ENCODE measurements at places on chromosomes 5 and 9. TPM values are rescaled to one million over a fixed set of nuclear protein-coding genes. Genes with fewer than 3 reads are reported as not detected.

Gene EPB41L4B
- total RNA-seq, result 8.1 TPM

Gene ORM2
- total RNA-seq, result 0.59 TPM

DNA sequence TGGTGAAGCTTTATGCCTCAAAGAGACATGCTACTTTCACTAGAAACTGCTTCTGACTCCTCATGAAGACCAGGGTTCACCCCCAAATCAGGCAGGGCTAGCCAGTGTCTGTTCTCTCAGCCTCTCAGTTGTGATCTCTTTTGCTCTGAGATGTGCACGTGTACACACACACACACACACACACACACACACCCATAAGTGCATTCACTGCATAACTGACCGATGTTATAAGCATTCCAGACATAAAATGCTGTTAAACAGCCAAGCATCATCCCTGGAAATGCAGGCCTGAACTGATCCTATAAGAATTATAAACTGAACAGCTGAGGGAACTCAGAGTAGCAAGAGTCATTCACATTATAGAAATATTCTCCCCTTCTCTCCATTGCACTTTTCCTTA lies 85.0 kb downstream of the FSTL4 start:
- H3K4me1 ChIP-seq, result no peaks in the 10 kb centered on the region
- no peak overlapping the region for H3K27ac ChIP-seq
- DNase-seq, result no peak
- no peaks in the 10 kb centered on the region for H3K36me3 ChIP-seq
- peaks cover 3% of the 10 kb centered on the region for H3K27me3 ChIP-seq

DNA sequence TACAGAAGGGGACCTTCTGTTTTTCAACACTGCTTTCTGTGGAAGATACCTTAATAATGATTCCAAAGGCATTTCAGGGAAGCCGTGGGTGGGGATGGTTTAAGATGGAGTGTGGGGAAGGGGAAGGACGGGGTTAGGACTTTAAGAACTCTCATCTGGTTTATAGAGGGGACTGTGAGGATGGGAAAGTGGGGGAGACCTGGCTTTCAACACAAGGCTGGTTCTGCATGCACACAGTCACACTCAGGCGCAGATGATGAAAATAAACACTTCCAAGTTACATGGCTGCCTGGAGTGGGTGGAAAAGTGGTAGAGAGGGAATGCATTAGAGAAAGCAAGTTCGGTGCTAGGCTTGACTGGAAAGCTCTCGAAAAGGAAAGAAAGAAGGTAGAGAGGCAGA lies 4.9 kb downstream of the MSANTD3 start:
- H3K4me3 ChIP-seq, result no peak overlapping the region
- H3K4me1 ChIP-seq, result peaks cover 25% of the 10 kb centered on the region
- no peaks in the 10 kb centered on the region for H3K36me3 ChIP-seq
- DNase-seq, result no peak
- no peaks in the 10 kb centered on the region for H3K27me3 ChIP-seq
- H3K27ac ChIP-seq, result no peak overlapping the region

GRCh38 chr5:169970911-169971765 lies 9.2 kb downstream of the INSYN2B start:
- no peaks in the 10 kb centered on the region for H3K36me3 ChIP-seq
- peaks cover 65% of the 10 kb centered on the region for H3K27me3 ChIP-seq
- H3K4me1 ChIP-seq, result no peaks in the 10 kb centered on the region
- H3K4me3 ChIP-seq, result no peak overlapping the region

- DNase-seq, result no peak
- no peak overlapping the region for H3K4me3 ChIP-seq
- H3K36me3 ChIP-seq, result no peaks in the 10 kb centered on the region
- H3K27me3 ChIP-seq, result no peaks in the 10 kb centered on the region
Observed at GRCh38 chr9:79057576-79057975, 514.2 kb upstream of the TLE4 start.

Gene COL15A1
- total RNA-seq, result 0.15 TPM

DNA sequence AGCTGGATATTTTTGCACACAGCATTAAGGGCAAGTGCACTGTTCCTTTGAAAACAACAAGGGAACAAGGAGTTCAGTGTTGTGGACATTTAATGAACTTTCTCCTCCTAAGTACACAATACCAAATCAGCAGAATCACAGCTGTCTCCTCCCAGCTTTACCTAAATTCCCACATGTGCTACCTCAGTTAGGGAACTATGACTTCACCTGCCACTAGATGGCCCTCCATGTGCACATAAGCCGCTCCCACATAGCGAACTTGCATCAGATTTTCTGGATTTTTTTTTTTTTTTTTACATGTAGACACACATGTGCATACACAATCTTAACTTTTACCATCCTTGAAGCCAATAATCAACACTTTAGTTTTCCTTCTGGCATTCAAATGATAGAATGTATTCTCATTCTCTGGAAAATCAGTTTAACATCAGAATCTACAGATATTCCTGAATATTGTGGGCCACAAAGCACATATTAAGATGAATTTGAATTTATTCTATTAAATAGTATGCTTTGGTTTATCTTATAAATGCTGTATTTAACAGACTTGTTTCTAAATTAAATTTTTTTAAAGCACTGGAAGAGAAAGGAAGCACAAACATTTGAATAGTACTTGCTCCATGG lies 123.6 kb downstream of the PALM2AKAP2 start:
- H3K27ac ChIP-seq, result no peak overlapping the region
- no peaks in the 10 kb centered on the region for H3K4me1 ChIP-seq
- peak; percentile 76 for DNase-seq
- no peaks in the 10 kb centered on the region for H3K36me3 ChIP-seq
- no peaks in the 10 kb centered on the region for H3K27me3 ChIP-seq

- DNase-seq, result no peak
- H3K27ac ChIP-seq, result no peak overlapping the region
- H3K36me3 ChIP-seq, result no peaks in the 10 kb centered on the region
- no peaks in the 10 kb centered on the region for H3K27me3 ChIP-seq
- no peaks in the 10 kb centered on the region for H3K4me1 ChIP-seq
- no peak overlapping the region for H3K4me3 ChIP-seq
Observed at GRCh38 chr5:63961125-63961597, 1.1 kb downstream of the HTR1A start.

Gene MCTP1
- total RNA-seq, result 0.44 TPM

GRCh38 chr5:149166128-149166527 lies 24.8 kb downstream of the ABLIM3 start:
- peaks cover 11% of the 10 kb centered on the region for H3K4me1 ChIP-seq
- H3K4me3 ChIP-seq, result no peak overlapping the region
- H3K27me3 ChIP-seq, result no peaks in the 10 kb centered on the region
- no peak overlapping the region for H3K27ac ChIP-seq
- H3K36me3 ChIP-seq, result no peaks in the 10 kb centered on the region

GRCh38 chr9:118975736-118976135 lies 393.5 kb downstream of the BRINP1 start:
- no peak overlapping the region for H3K27ac ChIP-seq
- H3K4me3 ChIP-seq, result no peak overlapping the region
- H3K36me3 ChIP-seq, result no peaks in the 10 kb centered on the region

DNA sequence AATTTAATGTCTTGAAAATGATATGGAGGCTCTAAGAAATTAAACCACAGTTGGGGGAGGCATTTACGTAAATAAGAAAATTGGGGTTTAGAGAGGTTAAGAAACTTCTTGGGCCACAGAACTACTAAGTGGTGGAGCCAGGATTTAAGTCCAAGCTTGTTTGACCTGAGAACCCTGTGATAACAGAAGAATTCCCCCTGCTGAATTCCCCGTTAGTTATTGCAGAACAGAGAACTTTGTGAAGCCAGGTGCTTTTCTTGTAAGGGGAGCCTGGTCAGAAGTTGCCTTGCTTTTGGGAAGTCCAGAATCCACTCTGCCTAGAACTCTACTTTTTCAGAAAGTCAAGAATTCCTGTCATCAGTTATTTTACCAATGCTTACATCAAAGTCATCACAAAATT lies 309.3 kb upstream of the SEMA6A start:
- no peak overlapping the region for H3K4me3 ChIP-seq
- no peaks in the 10 kb centered on the region for H3K36me3 ChIP-seq

DNA sequence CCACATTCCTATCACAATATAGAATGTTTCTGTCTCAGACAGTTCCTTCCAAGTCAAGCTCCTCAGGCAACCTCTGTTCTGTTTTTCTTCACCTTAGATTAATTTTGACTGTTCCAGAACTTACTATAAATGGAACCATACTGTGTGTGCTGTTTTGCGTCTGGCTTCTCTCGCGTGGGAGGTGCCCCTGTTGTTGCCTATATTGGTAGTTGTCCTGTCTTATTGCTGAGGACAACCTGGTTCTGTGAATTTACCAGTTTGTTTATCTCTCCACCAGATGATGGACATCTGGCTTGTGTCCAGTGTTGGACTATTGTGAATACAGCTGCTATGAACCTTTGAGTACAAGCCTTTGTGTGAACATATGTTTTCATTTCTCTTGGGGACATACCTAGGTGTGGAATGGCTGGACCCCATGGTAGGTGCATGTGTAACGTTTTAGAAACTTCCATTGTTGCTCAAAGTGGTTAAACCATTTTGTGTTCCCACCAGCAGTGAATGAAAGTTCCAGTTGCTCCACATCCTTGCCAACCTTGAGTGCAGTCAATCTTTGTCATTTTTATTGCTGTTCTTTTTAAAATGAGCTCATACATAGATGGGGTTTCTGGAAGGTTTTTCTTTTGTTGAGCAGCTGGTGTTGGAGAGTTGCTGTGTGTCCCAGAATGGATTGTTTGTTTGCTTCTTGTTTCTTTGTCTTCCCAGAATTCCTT lies 18.1 kb downstream of the HMCN2 start:
- H3K27me3 ChIP-seq, result peaks cover 40% of the 10 kb centered on the region
- H3K4me1 ChIP-seq, result no peaks in the 10 kb centered on the region
- no peak overlapping the region for H3K27ac ChIP-seq

GRCh38 chr9:114220061-114220541 lies 64.8 kb downstream of the COL27A1 start:
- no peaks in the 10 kb centered on the region for H3K27me3 ChIP-seq
- no peak for DNase-seq
- H3K27ac ChIP-seq, result no peak overlapping the region

GRCh38 chr5:41822036-41822435 lies 48.2 kb downstream of the OXCT1 start:
- no peaks in the 10 kb centered on the region for H3K4me1 ChIP-seq
- no peaks in the 10 kb centered on the region for H3K27me3 ChIP-seq
- no peak overlapping the region for H3K4me3 ChIP-seq
- no peaks in the 10 kb centered on the region for H3K36me3 ChIP-seq

GRCh38 chr9:89153232-89154017 lies 25.2 kb downstream of the SHC3 start:
- H3K4me1 ChIP-seq, result peaks cover 9% of the 10 kb centered on the region
- H3K27me3 ChIP-seq, result no peaks in the 10 kb centered on the region
- no peaks in the 10 kb centered on the region for H3K36me3 ChIP-seq
- peak; percentile 16 for DNase-seq
